ENCODE measurements at places on chromosomes 5 and 9.

DNA sequence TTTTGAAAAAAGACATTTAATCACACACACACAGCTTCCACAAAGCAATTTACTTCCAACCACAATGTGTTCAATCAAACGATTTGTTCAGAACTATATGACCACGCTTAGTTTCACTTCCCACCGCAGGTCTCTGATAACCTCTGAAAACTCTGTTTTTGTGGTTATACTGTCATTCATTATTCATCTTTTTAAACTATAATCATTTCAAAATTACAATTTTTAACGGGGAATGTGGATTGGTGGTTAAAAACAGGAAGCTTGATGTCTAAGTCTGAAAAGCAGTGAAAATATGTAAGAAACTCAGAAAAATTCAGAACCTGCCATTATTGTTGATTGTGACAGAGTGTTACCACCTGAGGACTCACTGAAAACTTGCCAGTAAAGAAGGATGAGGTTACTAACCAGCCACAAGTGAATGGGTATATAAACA is 12.7 kb upstream of the TMEM174 start:
- DNase-seq, result no peak

DNA sequence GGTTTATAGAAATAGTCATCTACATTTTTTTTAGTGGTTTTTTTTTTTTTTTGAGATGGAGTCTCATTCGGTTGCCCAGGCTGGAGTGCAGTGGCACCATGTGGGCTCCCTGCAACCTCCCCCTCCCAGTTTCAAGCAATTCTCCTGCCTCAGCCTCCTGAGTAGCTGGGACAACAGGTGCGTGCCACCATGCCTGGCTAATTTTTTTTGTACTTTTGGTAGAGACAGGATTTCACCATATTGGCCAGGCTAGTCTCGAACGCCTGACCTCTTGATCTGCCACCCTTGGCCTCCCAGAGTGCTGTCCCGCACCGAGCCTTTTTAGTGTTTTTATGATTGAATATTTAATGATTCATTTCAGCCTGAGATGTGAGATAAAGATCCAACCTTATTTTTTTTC is 27.3 kb downstream of the ANKRD33B start:
- no peak for DNase-seq

GRCh38 chr5:63963080-63963735 is 963 bp upstream of the HTR1A start:
- DNase-seq, result no peak

- no peak for DNase-seq
Observed at GRCh38 chr5:172550996-172551395, 90.1 kb upstream of the NEURL1B start.

DNA sequence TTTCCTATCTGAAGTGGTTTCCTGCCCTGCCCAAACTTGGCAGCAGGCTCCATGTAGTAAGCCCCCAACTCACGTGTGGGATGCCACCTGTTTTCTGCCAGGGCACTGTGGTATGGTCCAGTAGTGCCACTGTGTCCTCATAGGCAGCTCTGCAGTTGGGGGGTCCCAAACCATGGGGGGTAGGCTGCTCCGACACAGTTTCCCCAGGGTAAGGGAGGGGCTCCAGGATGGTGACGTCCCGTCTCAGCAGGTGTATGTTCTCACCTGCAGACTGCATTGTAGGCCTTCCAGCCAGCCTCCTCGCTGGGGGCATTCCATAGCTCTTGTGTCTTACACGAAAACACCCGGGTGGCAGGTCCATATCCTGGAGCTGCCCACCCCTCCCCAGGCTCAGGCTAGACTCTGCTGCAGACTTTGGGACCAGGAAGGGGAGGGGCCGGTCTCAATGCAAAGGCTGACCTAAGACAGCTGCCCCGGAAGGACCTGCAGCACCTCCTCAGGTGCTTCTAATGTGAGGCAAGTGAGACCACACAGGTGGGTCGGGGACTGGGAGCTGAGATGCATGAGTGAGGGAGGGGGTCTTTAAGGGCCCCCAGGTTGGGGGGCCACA is 330.5 kb upstream of the IRX4 start:
- DNase-seq, result no peak

GRCh38 chr5:66829826-66830225 is 233.6 kb downstream of the MAST4 start:
- DNase-seq, result no peak

DNA sequence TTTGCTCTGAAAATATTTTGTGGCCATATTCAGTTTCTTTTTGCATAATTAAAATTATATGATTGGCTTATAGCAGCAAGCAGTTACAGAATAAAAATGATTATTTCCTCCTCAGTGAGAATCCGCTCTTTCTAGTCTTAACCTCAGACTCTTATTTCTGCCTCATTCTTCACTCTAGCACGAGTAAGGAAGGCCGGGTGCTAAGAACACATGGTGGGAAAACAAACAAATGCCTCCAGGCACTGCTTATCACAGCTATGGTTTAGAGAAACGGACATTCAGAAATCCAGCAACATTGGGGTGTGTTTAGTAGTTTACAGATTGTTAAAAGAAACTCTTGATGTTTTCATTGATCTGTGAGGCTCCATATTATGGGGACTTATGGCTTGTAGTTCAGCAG is 168.7 kb downstream of the KDM4C start:
- DNase-seq, result no peak

GRCh38 chr5:148436029-148436428 is 52.3 kb downstream of the FBXO38 start:
- DNase-seq, result no peak

DNA sequence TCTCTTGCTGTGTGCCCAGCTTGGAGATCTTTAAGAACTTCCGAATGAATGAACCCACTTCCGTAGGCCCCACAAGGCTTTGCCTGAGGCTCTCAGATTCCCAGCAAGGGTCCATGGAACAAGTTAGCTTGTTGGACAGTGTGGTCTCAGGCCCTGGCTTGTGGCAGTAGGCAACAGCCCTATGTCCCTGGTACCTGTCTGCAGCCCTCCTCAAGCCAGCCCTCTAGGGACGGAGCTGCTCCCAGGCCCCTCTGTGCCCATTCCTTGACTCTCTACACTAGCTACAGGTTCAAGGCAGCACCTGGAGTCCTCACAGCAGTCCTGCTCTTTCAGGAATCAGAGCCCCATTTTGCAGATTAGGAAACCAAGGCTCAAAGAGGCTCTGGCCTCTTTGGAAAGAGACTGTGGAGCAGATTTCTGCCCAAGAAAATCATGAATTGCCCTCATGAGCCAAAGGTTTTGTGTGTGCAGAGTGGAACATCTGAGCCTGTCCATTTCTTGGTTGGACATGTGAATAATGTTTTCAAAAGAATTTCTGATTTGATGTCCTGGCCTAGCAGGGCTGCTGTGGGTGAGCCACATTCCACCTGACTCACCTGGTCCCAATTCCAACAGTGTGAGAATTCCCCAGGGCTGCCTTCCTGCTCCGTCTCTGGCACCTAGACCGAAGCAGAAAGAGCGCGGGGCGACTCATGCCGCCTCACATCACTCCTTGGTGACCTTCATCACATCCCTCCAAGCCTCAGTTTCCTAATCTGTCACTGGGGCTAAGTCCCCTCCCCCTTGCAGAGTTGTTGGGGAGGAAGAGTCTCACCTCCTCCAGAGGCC is 131.7 kb downstream of the BARX1 start:
- no peak for DNase-seq
